AG08396 (cell line): ENCODE measurements at places on chromosomes 7 and 10.

DNA sequence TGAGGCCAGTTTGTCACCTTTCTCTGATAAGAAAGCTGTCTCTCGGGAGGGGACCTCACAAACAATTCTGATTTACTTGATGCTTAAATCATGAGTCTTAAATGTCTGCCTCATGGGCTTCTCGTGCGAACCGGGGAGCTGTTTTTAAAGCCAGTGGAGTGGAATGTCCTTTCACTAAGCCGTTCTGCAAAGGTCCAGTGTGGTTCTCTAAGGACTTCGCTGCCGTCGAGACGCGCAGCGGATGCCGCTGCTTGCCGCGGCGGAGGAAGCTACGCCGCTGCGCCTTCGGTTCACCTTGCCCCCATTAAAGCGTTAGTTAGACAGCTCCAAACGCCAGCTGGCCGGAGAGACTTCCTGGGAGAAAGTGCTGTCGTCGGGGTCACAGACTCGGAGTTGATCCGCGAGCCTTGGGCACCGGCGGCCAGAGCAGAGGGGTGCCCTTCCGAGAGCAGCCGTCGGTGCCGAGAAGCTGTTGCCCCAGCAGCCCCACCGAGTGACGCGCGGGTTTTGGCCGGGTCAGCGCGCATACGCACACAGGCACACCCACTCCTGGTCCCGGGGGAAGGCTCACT lies 1.3 kb upstream of the HMX3 start:
- DNase-seq, result no peak

DNA sequence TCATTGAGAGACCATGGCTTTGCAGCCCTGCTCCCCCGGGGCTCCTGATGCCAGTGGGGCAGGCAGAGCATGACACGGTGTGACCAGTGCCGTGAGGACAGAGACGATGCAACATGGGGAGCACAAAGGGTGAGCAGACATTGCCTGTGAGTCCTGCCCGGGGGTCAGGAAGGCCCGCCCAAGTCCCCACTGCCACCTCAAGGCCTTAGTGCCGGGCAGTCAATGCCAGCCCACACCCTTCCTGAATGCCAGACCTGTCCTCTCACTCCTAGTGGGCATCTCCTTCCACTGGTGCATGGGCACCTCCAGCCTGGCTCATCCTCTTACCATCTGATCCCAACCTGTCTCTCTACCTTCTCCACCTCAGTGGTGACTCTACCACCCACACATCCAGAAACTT lies 157.9 kb upstream of the ZMIZ1 start:
- no peak for DNase-seq

- no peak for DNase-seq
Measured at GRCh38 chr10:9957351-9957750, 1060.3 kb upstream of the CELF2 start.

DNA sequence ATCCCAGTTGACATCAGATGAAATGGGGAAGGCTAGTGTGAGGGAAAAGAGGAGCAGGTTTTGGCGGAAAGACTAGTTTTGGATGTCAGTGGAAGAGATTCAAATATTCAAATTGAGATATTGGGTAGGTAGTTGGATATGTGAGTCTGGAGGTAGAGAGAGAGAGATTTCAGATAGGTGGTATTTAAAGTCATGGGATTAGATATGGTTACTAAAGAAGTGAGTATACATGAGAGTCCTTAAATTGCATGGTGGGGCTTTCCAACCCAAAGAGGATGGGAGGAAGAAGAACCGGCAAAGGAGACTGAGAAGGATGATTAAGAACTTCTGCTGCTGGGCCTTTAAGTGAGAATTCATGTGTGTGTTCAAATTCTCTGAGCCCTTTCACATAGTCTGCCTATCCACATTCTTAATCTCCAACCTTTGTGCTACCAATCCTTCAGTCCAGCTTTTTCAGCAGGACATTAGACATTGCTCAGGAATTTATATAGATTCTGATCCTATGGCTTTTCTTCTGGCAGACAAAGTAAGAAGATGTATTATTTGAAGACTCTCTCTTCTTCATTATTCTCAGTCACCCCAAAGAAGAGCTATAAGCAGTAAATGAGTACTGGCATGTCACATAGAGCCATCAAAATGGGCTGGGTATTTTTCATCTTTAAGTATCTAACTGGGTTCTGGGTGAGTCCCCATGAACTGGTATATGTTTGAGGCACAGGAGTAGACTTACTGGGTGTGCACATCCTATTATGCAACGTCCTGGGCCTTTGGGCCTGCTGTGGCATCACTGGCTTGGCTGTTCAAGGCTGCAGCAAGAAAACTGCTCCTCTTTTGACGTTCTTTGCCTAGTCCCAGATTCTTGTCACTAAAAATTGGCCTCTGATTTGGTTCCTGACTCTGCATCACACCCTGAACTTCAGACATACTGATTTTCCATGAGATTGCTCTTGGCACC lies 33.6 kb downstream of the ST7 start:
- no peak for DNase-seq

DNA sequence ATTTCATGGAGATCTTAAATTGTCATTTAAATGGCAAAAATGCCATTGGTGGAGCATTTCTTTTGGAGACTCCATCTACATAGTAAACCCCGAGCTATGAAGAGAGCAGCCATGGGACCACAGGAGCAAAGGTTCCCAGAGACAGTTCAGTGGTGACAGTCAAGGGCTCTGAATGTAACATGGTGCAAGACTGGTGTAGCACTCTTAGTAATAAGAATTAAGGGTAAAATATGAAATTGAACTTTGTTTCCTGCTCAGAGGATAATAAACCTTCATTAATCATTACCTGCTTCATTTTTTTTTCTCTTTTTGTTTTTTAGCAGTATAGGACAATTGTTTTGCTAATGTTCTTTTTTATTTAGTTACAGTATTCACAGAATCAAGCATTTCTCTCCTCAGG lies 717.5 kb upstream of the POM121L12 start:
- no peak for DNase-seq

- DNase-seq, result no peak
Measured at GRCh38 chr10:49117376-49118070, 2.2 kb upstream of the VSTM4 start.

DNA sequence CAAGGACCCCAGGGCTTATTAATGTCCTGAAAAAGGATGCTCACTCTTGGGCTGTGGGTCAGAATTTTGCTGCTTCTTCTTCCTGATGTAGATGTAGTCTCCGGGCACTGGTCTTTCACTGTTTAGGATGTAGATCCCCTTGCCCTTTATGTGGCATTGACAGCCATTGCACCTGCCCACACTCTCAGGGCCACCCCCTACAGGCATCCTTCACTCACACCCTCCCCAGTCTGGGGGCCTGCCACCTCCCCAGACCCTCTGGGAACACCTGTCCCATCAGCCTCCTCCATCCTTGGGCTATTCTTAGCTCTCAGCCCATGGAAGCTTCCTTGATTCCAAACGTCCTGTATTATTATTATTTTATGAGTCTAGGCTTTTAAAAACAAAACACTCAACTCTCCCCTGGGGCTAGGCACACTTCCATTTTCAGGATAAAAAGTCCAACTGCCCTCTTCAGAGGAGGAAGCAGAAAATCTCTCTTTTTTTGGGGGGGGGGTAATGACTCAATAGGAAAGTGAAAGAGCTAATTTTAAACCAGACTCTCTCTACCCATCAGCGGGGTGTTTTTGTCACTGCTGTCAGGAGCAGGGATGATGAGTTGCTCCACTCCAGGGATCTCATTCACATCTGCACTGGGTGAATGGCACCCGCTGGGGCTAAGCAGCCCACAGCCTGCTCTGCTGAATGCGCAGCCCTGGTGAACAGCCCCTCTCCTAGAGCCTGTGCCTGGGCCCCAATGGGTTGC lies 11.5 kb upstream of the KLRG2 start:
- no peak for DNase-seq

DNA sequence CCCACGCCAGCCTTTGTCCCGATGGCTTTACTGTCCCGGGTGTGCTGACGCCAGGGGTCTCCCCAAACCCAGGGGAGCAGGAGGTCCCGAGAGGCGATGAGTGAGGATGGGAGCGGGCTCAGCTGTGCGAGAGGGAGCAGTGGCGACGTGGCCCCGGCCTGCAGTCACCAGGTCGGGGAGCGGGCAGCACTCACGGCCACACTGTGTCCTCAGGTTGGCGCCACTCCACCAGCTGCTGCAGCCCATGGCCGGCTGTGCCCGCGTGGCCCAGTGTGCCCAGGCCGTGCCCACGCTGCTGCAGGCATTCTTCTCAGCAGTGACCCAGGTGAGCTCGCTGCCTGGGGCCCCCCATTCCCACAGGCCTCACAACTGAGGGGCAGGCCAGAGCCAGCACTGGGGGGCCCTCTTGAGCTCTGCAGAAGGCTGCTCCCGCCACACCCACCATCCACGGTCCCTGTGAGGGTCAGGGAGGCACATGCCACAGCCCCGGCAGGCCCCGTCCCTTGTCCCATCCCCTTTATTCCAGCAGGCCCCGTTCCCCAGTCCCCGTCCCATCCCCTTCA lies 13.3 kb downstream of the AP5Z1 start:
- DNase-seq, result no peak
